GM23248 (cell line): ENCODE measurements at places on chromosomes 12 and 14.

DNA sequence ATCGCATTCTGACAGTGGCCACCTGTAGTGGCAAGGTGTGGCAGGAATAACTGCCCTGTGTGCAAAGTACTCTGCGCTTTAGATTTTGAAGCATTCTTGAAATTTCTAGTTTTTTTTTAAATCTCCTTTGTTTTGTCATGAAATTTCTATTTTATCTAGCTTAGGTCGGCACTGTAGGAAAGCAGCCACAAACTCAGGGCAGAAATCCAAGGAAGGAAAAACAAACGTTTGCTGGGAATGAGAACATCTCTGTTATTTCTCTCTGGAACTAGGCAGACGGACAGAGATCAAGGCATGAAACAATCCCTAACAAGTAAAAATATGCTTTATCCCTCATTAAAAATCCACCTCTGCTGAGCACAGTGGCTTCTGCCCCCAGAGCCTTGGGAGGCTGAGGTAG is 1.3 kb upstream of the NR2C1 start:
- no peak for DNase-seq

DNA sequence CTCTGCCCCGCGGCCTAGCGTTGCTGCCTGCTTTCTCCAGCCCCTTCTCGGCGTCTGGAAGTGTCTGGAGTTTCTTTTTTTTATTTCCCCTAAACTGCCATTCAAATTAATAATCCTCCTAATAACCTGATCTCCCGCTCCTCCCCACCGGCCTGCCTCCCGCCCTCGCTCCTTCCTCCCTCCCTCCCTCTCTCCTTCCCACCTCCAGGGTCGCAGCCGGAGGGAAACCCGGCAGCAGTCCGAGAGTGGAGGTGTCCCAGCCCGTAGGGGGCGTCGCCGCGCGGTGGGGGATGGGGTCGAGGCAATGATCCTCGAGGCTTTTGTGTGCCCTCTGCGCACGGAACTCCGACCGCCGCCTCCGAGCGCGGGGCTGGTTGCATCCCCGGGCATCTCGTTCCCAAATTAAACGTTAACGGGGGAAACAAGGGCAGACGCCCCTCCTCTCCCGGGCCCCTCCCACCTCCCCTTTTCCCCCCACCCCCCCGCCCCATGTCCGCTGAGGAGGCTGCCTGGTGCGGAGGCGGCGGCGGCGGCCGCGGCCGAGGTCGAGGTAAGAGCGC is 1.0 kb upstream of the SOCS2 start:
- peak; percentile 80 for DNase-seq

DNA sequence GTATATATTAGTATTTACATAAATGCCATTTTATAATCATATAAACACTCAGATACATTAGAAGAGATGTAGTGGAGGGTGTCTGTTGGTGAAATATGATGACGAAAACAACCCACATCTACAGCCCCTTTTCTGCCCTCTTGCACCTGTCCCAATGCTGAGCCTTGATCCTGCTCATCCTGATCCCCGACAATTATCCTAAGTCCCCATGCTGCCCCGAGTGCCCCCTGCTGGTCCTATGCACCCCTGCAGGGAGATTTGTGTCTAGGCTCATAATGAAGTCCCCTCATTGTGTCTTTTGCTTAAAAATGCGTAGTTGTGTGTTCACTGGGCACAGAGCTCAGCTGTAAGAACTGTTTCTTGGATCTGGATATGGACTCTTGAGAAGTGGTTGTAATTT is 554.5 kb downstream of the TMEM121 start:
- DNase-seq: no peak

DNA sequence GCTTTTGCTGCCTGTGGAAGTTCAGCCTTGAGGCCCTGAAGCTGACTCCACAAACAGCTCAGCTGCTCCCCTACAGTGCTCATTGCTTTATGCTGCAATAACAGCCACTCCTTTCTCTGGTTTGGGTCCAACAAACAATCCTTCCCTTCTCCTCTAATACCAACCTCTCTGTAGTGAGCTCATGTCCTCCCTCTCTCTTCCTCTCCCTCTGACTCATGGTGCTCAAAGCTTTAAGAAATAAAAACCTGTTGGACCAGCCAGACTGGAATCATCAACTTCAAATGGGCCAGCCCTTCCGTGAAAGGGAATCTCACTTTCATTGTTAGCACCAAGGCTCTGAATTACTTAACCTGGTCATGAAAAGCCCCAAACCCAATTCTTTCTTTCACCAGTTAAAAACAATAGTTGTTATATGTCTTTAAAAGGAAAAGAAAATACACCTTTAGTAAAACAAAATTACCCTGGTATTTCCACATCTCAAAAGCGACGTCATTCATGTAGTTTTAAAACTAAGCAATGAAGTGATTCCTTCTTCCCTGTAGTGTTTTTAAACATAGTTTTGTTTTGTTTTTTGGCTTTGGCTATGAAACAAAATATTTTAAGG is 126.4 kb downstream of the DUSP6 start:
- peak; percentile 96 for DNase-seq

- no peak for DNase-seq
Observed at GRCh38 chr14:64584190-64584589, 34.4 kb downstream of the PPP1R36 start.

DNA sequence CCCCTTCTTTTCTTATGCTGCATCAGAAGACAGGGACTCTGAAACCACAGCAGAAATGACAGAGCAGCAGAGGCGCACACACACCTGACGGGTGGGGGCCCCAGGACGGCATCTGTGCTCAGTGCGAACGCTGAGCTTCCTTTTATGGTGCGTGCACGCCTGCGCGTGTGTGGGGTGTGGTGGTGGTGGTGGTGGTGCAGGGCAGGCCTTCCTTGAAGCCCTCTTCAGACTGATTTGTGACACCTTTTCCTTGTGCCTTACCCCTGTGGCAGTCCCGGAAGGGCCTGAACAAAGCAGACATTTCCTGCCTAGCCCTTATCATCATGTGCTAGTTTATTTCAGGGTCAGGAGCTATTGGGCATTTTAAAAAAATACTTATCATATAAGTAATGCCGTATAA is 75.7 kb downstream of the TSPAN9 start:
- DNase-seq: no peak

DNA sequence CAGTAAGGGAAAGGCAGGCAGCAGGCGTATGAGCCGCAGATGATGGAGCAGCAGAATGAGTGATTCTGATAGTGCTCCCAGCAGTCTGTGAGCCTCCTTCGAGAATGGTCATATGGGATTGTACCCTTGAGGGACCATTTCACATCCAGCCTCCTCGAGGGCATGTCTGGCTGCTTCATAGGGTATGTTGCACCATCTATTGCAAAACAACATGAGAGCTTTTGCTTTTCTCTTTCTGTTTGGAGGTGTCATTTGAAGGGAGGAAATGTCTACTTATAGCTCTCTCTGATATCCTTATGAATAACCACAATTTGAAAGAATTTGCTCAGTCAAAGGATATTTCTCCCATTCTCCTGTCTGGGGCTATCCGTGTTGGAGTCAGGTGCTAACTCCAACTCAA is 172.8 kb downstream of the TMEM132C start:
- DNase-seq: no peak
